ENCODE measurements at places on chromosomes 13 and 19.

- no peak for DNase-seq
These were observed 12.9 kb upstream of the TYROBP start for GRCh38 chr19:35921012-35921411.

GRCh38 chr19:28332351-28332750, 880.6 kb downstream of the UQCRFS1 start:
- no peak for DNase-seq

DNA sequence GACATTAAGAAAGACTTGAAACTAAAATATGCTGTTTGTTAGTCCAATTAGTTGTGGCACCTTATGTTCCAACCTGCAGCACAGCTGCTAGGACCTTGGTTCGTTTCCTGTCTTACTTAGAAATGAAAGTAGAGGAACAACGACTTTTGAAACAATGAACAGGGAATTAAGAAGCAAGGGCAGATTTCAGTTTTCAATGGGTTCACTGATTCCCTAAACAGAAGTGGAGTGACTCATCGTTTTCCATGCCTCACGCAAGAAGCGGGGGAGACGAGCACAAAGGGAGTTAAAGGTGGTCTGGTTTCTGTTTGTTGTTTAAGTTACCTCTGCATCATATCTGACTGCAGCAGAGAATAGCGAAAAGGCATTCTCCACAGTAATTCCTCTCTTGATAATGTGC, 44.8 kb downstream of the PHF11 start:
- DNase-seq = peak; percentile 14

- no peak for DNase-seq
These were observed 1.3 kb downstream of the SELENOV start for GRCh38 chr19:39516270-39516669.

DNA sequence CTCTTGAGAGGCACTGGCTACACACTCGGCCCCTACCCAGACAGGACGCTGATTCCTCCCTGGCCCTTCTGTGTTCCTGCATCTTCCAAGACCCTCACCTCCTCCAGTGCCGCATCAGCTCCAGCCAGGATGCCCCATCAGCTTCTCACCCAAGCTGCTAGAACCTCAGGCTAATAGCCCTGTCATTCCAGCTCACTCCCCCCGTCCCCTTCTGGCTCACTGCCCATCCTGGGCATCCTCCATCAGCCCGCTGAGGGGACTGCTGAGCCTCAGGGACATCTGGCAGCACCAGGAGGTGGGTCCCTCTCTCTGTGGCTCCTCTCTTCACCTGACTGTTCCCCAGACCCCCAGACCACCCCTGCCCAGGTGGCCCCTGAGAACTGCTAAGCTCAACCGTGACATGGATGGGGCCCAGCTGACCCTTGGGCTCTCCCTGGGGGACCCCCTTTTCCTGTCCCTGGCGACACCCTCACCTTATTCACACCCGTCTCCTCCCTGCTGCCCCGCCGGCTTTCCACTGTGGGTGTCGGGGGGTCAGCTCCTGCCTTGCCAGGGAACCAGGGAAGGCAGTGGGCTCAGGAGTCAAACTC, 4.8 kb downstream of the FFAR3 start:
- no peak for DNase-seq

DNA sequence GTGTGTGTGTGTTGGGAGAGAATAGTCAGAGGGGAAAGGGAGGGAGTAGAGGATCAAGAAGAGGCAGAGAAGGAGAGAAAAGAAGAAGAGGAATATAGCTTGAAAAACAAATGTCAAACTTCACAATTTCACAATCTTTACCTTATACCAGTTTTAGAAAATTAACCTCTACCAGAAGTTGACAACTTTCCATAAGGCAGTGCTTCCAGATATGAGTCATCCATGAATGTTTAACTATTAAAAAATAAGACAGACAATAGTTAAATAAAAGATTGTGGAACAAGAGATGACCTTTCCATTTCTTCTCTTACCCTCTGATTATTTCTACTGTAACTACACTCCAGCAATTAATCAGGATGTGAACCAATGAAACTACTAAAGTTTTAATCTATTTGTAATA, 229.4 kb downstream of the ITGBL1 start:
- DNase-seq = no peak

DNA sequence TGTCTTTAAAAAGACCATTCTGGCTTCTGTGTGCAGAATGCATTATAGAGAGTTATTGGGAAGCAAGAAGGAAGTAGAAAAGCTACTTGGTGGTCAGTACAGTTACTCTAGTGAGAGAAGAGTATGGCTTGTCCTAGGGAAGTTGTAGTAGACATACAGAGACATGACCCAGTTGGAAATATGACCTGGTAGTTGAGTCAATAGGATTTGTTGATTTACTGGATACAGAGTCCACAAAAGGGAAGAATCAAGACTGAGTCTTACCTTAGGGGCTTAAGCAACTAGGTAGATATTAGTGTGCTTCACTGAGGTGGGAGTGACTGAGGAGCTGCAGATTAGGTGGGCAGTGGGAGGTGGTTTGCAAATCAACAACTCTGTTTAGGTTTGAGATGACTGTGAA, 48.8 kb downstream of the RASL11A start:
- DNase-seq = no peak

DNA sequence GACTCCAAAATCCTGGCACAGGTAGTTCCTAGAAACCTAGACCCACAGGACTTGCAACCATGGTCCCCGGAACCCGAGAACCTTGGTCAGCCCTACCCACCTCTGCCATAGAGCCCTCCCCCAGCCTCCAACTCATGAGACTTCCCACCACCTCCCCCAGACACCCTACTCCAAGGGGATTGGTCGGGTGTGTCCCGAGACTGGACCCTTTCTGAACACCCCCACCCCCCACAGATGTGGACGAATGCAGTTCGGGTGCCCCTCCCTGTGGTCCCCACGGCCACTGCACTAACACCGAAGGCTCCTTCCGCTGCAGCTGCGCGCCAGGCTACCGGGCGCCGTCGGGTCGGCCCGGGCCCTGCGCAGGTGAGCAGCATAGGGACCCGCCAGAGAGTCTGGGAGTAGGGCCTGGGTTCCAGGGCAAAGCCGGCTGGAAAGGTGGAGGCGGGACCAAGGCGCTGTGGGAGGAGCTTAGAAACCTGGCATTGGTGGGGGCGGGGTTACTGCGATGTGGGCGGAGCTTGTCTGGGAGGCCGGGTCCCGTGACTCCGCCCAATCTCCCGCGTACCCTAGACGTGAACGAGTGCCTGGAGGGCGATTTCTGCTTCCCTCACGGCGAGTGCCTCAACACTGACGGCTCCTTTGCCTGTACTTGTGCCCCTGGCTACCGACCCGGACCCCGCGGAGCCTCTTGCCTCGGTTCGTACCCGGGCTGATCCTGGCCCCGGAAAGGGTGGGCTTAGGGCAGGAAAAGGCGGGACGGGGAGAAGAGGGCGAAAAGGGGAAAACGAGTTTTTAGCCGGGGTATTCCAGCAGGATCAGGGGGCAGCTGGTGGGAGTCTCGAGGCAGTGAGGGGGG, 11.9 kb downstream of the LTBP4 start:
- DNase-seq = peak; percentile 76

GRCh38 chr19:45402298-45403061, 2.4 kb downstream of the PPP1R13L start:
- peak; percentile 57 for DNase-seq

DNA sequence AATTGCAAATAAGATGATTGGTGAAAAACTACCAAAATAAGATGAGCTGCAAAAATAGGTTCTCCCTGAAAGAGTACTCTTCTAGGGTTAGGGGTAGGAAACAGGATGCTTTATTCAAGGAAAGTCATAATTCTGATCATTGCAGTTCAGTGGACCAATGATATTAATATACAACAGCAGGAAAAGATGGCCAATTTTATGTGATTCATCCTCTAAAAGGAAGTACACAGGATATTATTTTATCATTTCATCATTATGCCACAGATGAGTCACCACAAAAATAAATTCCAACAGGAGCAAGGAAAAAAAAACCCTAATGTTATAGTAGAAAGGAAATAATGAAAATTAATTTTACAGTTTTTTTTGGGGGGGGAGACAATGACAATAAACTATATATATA, 205.0 kb downstream of the NALCN start:
- DNase-seq = no peak

DNA sequence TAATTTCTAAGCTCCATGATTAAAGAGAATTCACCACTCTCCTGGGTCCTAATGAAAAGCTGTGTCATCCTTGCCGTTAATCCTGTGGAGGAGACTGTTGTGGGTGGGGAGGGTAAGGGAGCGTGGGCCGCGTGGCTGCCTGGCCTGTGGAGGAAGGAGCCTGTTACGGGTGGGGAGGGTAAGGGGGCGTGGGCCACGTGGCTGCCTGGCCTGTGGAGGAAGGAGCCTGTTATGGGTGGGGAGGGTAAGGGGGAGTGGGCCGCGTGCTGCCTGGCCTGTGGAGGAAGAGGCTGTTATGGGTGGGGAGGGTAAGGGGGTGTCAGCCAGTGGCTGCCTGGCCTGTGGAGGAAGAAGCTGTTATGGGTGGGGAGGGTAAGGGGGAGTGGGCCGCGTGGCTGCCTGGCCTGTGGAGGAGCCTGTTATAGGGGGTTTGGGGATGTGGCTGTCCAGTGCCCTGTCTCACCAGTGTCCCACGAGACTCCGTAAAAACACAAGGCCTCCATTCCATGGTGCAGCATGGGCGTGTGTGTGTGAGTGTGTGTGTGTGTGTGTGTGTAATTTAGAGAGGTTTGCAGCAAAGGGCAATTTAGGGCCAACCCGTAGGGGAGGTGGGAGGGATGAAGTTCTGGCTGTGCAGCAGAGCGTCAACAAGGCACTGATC, 15.6 kb upstream of the DCUN1D2 start:
- DNase-seq = no peak

- DNase-seq = no peak
These were observed 3.5 kb downstream of the PEG3 start for GRCh38 chr19:56837004-56837403.

GRCh38 chr13:101747039-101747438, 294.6 kb downstream of the ITGBL1 start:
- DNase-seq = no peak

- DNase-seq = no peak
These were observed 34.9 kb upstream of the ZNF83 start for GRCh38 chr19:52673014-52673413.

GRCh38 chr13:40776681-40777165, 5.7 kb upstream of the MRPS31 start:
- DNase-seq = peak; percentile 82

DNA sequence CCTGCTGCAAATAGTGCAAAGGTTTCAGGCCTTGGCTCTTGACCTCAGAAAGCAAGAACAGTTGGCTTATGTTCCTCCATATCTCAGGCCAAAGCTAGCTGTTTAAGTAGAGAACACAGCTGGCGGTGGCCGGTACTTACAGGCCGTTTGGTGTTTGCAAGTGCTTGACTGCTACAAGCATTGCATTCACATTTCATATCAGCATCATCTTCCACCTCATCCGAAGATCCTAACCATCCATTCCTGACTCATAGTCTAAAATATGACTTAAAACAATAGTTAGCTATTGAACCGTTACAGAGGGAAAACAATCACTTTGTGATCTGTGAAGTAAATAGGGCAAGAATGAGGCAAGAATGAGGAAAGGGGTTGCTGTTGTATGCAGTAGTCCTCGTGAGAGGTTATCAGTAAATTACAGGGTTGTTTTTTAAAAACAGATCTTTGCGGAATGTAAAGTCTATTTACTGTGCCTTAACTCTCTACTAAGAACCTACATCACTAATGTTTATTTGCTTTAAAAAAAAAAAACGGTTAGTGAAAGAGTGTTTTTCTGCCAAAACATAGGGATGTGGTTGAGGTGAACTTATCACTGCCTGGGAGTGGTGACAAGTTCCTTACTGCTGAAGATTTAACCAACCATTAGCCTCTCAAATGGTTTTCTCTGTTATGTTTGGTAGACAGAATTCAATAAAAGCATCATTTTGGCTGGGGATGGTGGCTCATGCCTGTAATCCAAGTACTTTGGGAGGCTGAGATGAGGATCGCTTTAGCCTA, 21.6 kb upstream of the WDR88 start:
- no peak for DNase-seq

- DNase-seq = peak; percentile 5
These were observed 599 bp downstream of the ZIC2 start for GRCh38 chr13:99982036-99982730.

GRCh38 chr19:8148410-8149260, 757 bp downstream of the FBN3 start:
- DNase-seq = no peak

DNA sequence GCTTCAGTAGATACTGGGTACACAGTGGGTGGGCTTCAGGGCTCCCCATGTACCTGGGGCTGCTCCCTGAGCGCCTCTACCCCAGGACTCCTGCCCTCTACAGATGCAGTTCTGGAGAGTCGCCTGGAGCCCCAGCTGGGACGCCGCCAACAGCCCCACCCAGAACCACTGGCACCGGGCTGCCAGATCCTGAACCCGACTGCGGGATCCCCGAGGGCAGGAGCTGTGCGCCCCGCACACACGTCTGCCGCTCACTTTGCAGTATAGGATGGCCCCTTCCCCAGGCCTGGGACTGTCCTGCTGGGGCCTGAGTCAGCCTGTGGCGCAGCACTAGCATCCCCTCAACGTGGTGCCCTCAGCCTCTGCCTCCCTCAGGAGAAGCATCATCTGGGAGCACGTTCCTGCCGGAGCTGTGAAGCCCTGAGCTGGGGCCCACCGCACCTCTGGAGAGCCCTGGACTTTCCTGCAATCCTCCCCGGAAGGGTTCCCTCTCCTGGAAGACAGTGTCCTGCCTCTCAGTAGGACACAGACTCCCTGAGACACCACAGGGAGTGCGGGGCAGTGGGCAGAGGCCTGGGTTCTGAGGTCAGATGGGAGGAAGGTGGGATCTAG, 3.7 kb downstream of the REXO1 start:
- no peak for DNase-seq

DNA sequence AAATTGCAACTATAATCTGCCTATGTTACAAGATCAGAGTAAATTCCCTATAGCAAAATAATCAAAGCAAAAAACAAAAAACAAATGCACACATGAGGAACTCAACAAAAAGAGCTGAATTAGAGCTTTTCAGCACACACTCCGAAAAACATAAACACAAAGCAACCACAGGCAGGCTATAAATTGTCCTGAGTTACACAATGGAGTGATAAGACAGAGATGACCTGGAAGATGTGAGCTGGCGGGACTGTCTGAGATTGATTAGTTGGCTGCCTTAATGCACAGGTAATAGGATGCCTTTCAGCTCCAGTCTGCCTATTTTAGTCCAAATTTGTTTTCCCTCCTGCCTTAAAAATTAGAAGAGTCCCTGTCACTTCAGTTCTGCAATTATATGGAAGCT, 159.0 kb upstream of the FNDC3A start:
- no peak for DNase-seq

GRCh38 chr19:31312009-31312676, 37.1 kb downstream of the TSHZ3 start:
- no peak for DNase-seq

- DNase-seq = no peak
These were observed 11.3 kb downstream of the RGCC start for GRCh38 chr13:41468631-41469030.

DNA sequence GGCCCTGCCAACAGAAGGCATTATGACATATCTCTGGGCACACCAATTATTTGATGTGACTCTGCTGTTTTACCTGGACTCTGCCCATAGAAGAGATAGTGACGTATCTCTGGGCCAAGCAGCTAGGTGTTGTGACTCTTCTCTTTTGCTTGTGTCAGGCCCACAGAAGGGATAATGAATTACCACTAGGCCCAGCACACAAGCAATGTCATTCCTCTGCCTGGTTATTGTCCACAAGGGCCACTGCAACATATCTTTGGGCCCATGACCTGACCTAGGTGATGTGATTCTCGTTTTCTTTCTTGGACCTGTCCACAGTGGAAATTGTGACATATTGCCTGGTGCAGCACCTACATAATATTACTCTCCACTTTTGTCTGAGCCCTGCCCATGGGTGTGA, 65.1 kb upstream of the ZNF724 start:
- DNase-seq = no peak

Data from CD4-positive, alpha-beta T cell treated with Interleukin-17A for 4 hours (primary cell).